ENCODE measurements at places on chromosomes 16 and 17. TPM values are rescaled to one million over a fixed set of nuclear protein-coding genes. Genes with fewer than 3 reads are reported as not detected.

The CSH2 gene
- polyA plus RNA-seq: not detected

DNA sequence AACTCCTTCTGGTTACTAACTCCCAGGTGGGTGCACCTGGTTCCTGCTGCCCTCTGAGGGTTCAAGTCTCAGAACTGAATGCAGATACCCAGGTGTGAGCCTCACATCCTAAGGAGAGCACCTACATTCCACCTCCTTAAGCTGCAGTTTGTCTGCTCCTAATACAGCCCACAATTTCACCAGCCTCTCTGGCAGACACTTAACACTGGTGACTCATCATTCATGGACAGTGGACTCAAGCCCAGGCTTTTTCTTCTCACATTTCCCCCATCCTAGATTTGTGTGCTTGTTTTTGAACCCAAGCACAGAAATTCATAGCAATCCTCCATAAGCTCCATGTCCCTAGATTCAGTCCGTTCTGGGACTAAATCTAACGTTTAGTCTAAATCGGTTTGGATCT is 7.0 kb upstream of the MAF start:
- no peak for DNase-seq

The NLRC3 gene
- polyA plus RNA-seq: not detected

DNA sequence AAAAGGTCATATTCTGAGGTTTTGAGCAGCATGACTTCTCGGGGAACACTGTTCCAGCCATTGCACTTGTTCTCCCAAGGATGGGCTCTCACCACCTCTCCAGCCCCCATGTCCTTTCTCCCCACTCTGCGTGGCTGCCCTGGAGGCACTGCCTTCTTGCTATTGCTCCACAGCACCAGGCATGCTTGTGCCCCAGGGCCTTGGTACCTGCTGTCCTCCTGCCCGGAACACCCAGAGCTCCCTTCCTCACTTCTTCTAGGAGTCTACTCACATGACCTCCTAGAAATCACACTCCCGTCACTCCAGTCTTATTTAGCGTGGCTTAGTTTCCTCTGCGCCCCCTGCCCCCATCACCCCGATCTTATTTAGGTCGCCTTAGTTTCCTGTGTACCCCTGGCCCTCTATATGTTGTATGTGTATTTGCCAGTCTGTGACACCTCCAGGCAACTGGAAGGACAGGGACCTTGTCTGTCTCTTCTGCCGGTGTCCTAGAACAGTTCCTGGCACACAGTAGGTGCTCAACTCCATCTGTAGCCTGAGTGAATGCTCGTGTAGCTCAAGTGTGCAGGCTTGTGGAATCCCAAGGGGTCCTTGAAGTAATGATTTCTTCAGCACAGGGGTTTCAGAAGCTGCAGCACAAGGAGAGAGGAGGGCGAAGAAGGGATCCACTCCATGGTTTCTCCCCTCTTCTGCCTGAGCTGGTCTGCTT is 208.6 kb upstream of the CIBAR2 start:
- DNase-seq: no peak

The HBQ1 gene
- polyA plus RNA-seq: not detected

GRCh38 chr16:69890114-69890891 is 60.8 kb upstream of the CLEC18A start:
- DNase-seq: no peak

The IRX5 gene
- not detected for polyA plus RNA-seq

DNA sequence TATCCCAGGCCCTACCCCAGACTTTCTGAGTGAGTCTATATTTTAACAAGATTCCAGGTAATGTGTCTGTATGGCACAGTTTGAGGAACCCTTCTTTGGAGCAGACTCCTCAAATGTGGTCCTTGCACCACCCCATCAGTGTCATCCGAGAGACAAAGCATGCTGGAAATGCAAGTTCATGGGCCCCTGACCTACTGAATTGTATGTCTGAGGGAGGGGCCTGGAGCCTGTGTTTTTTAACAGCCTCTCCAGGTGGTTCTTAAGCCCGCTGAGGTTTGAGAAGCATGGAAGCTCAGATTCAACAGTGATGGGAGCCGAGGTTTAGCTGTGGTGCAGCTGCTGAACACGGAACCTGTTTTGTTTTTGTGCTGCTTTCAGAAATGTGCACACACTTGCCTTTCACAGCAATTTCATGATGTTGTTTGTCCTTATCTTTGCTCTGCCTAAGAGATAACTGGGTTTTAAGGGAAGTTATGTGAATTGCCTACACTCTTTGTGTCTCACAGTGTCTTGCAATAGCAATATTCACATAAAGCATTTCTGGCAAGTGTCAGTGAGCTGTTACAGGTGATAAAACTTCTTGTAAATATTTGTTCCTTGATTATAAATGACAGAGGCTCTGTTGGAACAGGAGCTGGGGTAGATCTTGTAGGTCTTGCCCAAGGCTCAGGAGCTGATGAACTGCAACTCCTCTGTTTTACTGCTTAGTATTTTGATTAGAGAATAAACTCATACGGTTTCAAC is 32.0 kb upstream of the IL34 start:
- no peak for DNase-seq

DNA sequence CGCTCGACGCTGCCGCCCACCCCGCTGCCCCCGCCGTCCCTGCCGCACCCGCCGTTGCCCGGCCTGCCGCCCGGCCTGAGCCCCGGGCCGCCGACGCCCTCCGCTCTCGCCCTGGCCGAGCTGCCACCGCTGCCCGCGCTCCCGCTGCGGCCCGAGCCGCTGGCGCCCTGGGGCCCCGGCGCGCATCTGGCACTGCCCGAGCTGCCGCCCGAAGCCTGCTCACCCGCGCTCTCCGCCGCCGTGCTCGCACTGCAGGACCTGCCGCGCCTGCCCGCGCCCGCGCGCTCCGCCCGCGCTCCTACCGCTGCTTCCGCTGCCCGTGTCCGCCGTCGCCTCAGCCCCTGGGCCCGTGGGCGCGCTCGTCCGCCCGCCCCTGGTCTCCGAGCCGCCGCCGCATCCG is 8.4 kb upstream of the CLDN9 start:
- DNase-seq: no peak

The IGFBP4 gene
- polyA plus RNA-seq: 1,343 TPM

DNA sequence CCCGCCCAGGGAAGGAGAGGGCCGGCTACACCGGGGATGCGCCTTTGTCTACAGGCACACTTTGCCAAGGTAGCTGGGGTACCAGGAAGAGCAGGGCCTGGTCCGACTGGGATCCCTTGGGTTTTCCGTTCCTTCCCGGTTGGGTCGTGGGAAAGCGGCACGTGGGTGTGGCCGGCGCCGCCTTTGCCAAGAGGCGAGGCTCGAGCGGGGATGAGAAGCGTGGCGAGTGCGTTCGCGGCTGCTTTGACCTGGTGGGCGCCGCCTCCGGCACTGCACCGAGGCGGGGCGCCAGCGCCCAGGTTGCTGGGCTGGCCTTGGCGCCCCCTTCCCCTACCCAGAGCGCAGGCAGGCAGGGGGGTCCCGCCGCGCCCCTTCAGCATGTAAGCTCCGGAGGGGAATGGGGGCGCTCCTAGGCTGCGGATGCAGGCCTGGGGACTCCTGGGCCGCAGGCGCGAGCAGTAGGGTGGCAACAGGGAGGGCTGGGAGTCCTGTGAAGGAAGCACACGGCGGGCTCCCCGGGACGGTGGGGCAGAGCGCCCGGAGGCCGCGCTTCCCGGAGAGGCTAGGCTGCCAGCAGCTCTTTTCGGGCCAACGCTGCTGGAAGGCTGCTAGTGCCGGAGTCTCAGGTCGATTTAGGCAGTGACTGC is 2.0 kb downstream of the HAS3 start:
- DNase-seq: no peak

DNA sequence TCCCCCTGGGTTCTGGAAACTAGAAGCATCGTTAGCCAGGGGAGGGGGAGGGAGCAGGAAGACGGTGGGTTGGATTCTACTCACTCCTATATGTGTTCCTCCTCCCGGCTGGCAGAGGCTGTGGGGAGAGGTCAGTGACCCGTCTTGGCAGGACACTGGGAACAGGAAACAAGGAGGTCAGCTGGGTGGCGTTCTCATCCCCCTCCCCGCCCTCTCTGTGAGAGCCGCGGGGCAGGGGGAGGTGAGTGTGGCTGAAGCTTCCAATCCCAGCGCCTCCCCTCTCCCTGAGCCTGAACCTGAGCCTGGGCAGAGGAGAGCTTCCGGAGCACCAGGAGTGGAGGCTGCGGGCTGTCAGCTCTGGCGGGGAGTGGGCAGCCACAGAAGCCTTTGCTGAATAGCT is 12.5 kb downstream of the GPRC5C start:
- DNase-seq: no peak

DNA sequence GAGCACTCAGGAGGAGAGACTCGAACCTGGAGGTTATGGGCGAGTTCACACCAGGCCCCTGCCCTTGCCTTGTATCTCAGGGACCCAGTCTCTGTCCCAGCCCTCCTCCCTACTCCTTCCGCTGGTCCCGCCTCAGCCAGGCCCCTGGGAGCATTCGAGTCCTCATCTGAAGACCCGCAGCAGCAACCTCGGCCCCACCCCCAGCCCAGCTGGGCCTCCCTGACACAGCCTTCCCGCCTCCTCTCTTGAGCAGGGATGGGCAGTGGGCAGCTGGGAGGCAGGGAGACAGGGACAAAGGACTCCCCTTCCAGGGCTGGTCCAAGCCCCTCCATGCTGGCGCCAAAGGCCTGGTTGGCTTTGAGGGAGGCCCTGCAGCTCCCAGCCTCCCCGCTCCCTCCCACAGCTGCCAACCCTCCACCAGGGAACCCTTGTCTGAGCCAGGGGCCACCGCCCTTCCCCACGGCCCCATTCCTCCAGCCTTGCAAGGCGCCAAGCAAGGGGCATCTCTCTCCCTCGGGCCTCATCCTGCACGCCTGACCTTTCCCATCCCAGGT is 15.4 kb upstream of the ZC3H18 start:
- DNase-seq: no peak

Data from AG04450 (cell line).